Stimulated activated CD8-positive, alpha-beta memory T cell treated with anti-CD3 and anti-CD28 coated beads, Interleukin-4, amount 100 ng/mL, for 48 hours (primary cell): ENCODE measurements at places on chromosomes 7 and 10.

GRCh38 chr7:18724318-18724717 is 228.8 kb downstream of the HDAC9 start:
- no peak for DNase-seq

DNA sequence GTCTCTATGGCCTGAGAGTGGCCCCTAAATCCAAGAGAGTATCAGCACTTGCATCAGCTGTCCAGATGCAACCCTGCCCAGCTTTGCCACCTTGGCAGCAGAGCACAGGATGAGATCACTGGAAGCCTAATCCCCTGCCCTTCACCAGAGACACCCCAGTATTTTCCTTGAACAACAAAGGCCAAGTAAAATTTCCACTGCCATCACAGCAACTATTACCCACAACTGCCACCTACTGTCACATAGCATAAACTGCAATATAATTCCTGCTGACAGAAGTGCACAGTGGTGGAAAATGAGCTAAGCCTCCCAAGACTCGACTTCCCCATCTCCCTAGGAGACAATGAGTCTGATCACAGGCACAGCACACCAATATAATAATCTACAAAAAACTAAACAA is 462.8 kb upstream of the ZWINT start:
- no peak for DNase-seq

- no peak for DNase-seq
Measured at GRCh38 chr7:3605222-3605621, 304.2 kb downstream of the SDK1 start.

GRCh38 chr7:69681181-69681580 is 82.9 kb downstream of the AUTS2 start:
- DNase-seq: no peak

- DNase-seq: no peak
Measured at GRCh38 chr7:12633582-12633981, 53.9 kb upstream of the ARL4A start.

DNA sequence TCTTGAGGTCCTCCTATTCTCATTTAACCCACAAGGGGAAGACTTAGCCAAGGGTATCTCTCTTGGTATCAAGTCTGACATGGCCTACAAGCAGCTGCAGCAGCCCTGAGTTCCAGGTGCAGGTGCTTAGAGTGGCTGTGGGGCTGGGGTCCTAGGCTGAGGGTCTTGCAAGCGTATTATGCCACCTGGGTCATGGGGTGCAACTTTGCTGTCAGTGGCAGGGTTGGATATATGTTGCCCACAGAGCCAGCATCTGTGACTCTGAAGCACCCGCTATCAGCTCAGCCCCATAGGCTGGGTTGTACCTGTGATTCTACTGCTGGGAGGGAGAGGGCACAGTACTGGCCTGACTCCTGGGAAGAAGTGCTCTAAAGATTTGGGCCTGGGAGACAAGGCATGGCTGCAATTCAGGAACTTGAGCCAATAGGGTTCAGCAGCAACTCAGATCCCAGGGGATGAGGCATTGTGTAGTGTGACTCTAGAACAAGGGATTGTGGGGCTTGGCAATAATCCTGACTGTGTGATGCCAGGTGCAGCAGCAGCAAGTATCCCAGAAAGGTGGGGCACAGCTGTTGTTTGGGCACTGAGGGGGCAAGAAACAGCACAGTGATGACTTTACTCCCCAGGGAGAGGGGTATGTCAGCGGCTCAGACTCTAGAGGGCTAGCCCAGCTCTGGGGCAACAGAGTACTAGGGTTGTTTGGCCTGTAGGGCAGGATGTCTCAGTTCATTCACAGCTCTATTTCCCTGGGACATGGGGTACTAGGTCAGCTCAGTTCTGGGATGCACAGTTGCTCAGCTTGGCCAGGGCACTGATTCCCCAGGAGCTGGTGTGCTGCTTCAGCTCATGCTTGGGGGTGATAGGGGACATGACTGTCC is 41.4 kb downstream of the NEURL1 start:
- DNase-seq: no peak

DNA sequence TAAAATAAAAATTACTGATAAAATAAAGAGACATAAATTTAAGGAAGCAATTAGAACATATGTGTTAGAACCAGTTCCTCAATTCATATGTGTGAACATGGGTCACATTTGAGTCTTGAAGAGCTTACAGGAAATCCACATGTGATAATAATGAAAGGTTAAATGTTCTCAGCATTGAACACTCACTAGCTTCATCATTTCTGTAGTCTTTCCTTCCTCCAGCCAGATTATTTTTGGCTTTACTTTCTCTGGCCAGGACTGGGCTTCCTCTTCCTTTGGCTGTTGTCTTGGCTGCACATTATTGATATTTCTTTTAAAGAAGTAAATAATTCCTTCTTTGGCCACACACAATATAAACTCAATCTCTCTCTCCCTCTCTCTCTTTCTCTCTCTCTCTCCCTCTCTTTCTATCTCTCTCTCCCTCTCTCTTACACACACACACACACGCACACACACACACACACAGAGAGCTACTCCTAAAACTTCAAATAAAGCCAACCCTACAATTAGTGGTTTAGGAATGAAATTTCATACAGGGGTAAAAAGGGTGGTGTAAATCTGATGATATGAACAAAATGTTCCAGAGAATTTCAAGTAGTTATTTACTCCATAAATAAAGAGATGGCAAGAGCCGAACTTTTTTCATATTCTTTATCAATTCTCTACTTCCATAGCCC is 171.2 kb downstream of the REEP3 start:
- DNase-seq: no peak

GRCh38 chr7:101816595-101817470 is 593 bp upstream of the CUX1 start:
- DNase-seq: peak; percentile 37

- peak; percentile 14 for DNase-seq
Measured at GRCh38 chr7:50160206-50160605, 67.2 kb upstream of the ZPBP start.

DNA sequence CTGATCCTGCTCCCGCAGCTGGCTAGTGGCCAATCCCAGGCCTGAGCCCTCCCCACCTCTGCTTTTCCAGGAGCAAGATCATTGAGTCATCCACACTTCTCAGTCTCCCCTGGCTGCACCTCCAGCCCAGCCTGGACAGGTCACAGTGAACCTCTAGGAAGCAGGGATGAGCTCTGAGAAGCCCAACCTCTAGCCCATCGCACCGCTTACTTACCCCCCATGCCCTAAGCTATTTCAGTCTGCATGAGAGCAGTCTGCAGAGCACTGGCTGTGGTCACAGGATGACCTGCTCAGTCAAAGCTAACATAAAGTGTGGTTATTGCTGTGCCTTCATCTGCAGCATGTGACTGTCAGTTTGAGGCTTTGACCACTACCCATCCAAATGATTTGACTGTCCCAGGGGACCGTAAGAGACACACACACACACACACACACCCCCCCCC is 129.2 kb downstream of the SORBS1 start:
- no peak for DNase-seq

- no peak for DNase-seq
Measured at GRCh38 chr7:49638166-49638565, 135.3 kb upstream of the VWC2 start.

DNA sequence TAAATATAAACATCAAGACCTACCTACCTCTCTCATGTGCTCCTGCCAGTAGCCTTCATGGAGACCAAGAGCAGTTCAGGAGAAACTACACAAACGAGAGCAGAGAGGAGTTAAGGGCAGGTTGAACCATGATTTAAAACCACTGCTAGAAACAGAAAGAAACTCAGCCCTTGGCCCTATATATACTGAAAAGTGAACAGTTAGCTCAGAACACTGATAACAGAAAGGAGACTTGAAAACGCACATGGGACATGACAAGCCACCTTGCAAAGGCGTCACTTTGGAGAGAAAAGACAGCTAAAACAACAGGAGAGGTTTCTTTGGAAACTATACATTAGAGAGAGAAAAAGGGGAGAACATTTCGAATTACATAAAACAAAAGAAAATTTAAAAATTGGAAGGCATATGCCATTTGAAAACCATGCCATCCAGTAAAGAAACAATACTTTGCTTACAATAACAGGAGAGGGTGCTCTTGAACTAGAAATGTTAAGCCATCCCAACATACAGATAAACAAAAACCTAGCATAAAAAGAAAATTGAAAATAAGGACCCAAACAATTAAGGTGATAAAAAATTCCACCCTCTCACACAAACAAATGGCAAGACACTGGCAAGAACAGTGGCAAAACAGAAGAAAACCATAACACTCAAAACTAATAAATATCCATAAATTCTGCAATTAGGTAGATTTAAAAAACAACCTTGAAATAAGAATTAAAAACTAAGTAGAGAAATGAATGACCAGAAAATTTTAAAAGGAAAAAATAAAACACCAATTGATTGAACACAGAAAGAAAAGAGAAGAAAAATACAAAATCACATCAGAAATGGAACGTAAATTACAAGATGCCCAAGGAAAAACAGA is 232.7 kb downstream of the IMMP2L start:
- no peak for DNase-seq

GRCh38 chr7:48365010-48365409 is 193.8 kb downstream of the ABCA13 start:
- no peak for DNase-seq

DNA sequence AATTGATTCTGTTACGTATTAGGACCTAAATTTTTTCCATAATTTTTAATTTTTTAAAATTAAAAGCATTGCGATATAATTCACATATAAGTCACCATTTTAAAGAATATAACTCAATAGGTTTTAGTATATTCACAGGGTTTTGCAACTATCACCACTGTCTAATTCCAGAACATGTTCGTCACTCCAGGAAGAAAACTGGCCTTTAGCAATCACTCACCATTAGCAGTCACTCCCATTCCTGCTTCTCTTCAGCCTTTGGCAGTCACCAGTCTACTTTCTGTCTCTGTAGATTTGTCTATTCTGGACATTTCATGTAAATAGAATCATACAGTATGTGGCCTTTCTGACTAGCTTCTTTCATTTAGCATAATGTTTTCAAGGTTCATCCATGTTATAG is 176.5 kb downstream of the EXOC4 start:
- no peak for DNase-seq

DNA sequence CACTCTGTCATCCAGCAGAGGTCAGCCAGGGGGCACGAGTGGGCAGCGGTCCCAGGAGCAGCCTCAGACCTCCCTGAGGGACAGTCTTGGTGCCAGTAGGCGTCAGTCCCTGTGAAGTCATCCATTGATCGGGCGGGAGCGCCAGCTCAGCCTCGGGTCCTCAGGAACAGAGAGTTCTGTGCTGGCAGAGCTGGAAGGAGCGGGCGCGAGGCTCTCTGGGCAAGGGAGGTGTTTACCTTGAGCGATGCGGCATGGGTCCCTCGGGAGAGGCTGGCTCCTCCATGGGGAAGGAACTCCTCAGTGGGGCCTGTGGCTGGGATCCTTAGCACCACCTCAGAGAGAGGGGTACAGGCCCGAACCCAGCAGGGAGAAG is 101.1 kb upstream of the PPIF start:
- no peak for DNase-seq

GRCh38 chr7:81956520-81956919 is 186.7 kb upstream of the HGF start:
- DNase-seq: no peak

- DNase-seq: no peak
Measured at GRCh38 chr7:5792268-5792667, 10.8 kb upstream of the RNF216 start.

GRCh38 chr10:106898446-106898845 is 266.1 kb downstream of the SORCS1 start:
- no peak for DNase-seq

- no peak for DNase-seq
Measured at GRCh38 chr7:20647908-20648776, 32.7 kb downstream of the ABCB5 start.

GRCh38 chr10:52420656-52421055 is 106.6 kb downstream of the DKK1 start:
- DNase-seq: no peak
